ENCODE measurements at places on chromosomes 1 and 21. TPM values are rescaled to one million over a fixed set of nuclear protein-coding genes. Genes with fewer than 3 reads are reported as not detected.
A peak's percentile ranks its signal among the peaks of the same experiment; 100 is the strongest.

RIIAD1 gene
- not detected for total RNA-seq

FLG2 gene
- total RNA-seq, result not detected

IGSF5 gene
- not detected for total RNA-seq

FAM78B gene
- total RNA-seq, result 5.1 TPM

CNR2 gene
- not detected for total RNA-seq

EPHB2 gene
- total RNA-seq, result 9.2 TPM

NID1 gene
- 321 TPM for total RNA-seq

GRCh38 chr1:220189750-220190347 is 82.4 kb downstream of the RAB3GAP2 start:
- H3K27ac ChIP-seq, result no peak overlapping the region
- no peaks in the 10 kb centered on the region for H3K4me1 ChIP-seq
- DNase-seq, result no peak
- no peak overlapping the region for H3K4me3 ChIP-seq
- H3K36me3 ChIP-seq, result no peaks in the 10 kb centered on the region

GRCh38 chr21:36040389-36040788 is 19.9 kb downstream of the SETD4 start:
- H3K4me3 ChIP-seq, result no peak overlapping the region
- DNase-seq, result no peak
- no peaks in the 10 kb centered on the region for H3K27me3 ChIP-seq
- no peaks in the 10 kb centered on the region for H3K4me1 ChIP-seq
- H3K36me3 ChIP-seq, result peaks cover 4% of the 10 kb centered on the region

GRCh38 chr1:204846546-204846945 is 24.1 kb upstream of the NFASC start:
- H3K27ac ChIP-seq, result no peak overlapping the region
- no peak for DNase-seq
- no peaks in the 10 kb centered on the region for H3K27me3 ChIP-seq

DNA sequence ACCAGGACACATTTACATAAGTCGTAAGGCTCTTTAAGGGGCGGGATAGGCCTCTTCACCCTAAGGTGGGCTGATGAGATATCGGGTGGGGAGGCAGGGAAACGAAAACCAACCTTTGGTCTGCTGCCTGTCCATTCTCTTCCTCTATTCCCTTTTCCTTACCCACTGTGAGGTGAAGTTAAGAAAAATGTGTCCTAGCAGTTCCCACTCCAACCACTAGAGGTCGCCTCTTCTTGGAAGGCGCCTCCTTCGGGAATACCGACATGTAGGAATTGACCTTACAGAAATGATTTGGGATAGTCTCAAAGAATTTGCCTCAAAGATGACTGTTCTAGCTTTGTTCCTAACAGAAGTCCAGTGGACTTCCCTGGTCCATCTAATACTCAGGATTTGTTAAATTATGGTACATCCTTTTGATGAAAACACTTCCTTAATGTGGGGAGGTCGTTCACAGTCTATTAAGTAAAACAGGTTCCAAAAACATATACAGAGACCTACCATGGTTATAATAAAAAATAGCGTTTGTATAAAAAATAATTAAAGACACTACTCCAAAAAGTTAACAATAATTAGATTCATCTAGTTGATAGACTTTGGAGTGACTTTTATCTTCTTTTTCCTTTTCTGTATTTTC is 14.1 kb downstream of the AZIN2 start:
- DNase-seq, result peak; percentile 45
- H3K4me1 ChIP-seq, result peaks cover 11% of the 10 kb centered on the region
- no peak overlapping the region for H3K27ac ChIP-seq
- no peak overlapping the region for H3K4me3 ChIP-seq
- H3K27me3 ChIP-seq, result no peaks in the 10 kb centered on the region

GRCh38 chr1:43000271-43000670 is 41.6 kb upstream of the SLC2A1 start:
- H3K4me3 ChIP-seq, result no peak overlapping the region
- no peaks in the 10 kb centered on the region for H3K4me1 ChIP-seq
- peaks cover 1% of the 10 kb centered on the region for H3K27me3 ChIP-seq
- H3K27ac ChIP-seq, result no peak overlapping the region

DNA sequence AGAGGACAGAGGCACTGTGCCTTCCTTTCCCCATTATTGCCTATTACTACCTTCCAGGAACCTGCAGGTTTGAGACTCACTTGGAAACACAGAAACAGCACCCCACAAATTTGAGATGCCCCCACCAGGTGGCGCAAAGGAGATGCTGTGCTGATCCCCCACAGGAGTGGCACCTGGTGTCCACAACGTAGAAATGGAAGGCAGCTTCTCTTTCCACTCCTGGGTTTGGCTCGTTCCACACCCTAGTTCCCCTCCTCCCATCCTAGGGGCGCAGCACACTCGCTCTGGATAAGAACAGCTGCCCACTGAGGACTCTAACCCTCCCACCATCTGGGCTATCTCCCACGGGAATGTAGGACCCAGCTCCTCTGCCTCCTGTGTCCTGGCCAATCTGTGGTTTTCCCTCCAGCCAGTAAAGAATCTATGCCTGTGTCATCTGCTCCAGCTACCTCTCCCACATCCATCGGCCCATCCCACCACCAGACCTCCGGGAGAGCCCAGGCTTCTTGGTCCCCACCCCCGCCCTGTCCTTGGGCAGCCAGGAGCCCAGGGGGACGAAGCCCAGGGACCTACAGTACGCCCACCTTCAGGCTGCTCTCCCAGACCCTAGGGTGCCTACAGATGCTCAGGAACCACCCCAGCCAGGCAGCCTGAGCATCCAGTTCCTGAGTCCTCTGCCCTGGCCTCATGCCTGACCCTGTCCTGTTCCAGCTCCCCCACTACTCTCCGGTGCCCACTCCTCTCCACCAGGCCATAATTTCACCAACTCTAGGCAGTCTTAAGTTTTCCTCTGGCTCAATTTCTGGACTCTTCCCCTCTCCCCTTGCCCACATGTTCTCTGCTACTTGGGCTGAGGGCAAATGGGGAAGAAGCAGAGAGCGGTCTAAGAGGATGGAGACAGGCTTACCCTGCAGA is 549 bp downstream of the THBS3 start:
- no peaks in the 10 kb centered on the region for H3K27me3 ChIP-seq
- H3K4me3 ChIP-seq, result peak overlapping the region; percentile 96
- H3K27ac ChIP-seq, result peak overlapping the region; percentile 100

GRCh38 chr21:41715649-41716281 is 51.1 kb downstream of the RIPK4 start:
- no peaks in the 10 kb centered on the region for H3K4me1 ChIP-seq
- H3K27me3 ChIP-seq, result no peaks in the 10 kb centered on the region
- no peaks in the 10 kb centered on the region for H3K36me3 ChIP-seq
- no peak overlapping the region for H3K27ac ChIP-seq
- H3K4me3 ChIP-seq, result no peak overlapping the region
